Melanocyte of skin (primary cell): ENCODE measurements at places on chromosomes 12 and 14. TPM values are rescaled to one million over a fixed set of nuclear protein-coding genes. Genes with fewer than 3 reads are reported as not detected.

Gene KRT73
- not detected in 2 replicates for total RNA-seq

Gene STAC3
- total RNA-seq: 0.36 and 0.69 TPM in 2 replicates

Gene GALNT8
- total RNA-seq: not detected in 2 replicates

Gene SLC5A8
- not detected in 2 replicates for total RNA-seq

Gene MLXIP
- 25.3 and 25.6 TPM in 2 replicates for total RNA-seq

Gene YAF2
- 14.8 and 16.4 TPM in 2 replicates for total RNA-seq

Gene SLCO1A2
- under 0.01 TPM in 1 of 2 replicates, not detected in the other for total RNA-seq

Gene TOX4
- total RNA-seq: 36.5 and 41.1 TPM in 2 replicates

Gene AICDA
- not detected in 2 replicates for total RNA-seq

Gene NPFF
- not detected in 2 replicates for total RNA-seq

Gene MANSC4
- total RNA-seq: 0.46 TPM in 1 of 2 replicates, not detected in the other
